ENCODE measurements at places on chromosomes 5 and 9. TPM values are rescaled to one million over a fixed set of nuclear protein-coding genes. Genes with fewer than 3 reads are reported as not detected.

- H3K36me3 ChIP-seq = no peaks in the 10 kb centered on the region
- H3K27me3 ChIP-seq = no peaks in the 10 kb centered on the region
- no peak overlapping the region for H3K27ac ChIP-seq
Measured at GRCh38 chr5:51895834-51896233, 512.6 kb downstream of the ISL1 start.

DNA sequence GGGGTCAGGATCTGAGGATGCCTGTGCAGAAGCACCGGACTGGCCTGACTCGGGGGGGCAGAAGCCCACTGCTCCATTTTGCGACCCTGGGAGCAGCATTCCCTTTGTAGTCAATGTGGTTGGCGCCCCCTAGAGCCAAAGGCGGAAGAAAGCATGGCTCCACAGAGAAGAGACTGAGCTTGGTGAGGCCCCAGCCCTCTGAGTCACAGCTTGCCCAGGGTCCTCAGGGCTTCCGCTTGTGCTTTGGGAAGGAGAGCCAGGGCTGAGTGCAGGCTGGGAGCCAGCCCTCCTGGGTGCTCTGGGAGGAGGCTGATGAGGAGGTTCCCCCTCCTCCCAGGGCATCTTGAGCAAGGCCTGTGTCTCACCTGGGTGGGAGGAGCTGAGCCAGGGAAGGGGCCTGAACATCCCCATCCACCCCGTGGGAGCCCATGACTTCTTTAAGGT is 5.5 kb upstream of the AQP3 start:
- no peak overlapping the region for H3K4me3 ChIP-seq
- H3K4me1 ChIP-seq = no peaks in the 10 kb centered on the region
- no peak overlapping the region for H3K27ac ChIP-seq
- H3K36me3 ChIP-seq = no peaks in the 10 kb centered on the region

The MLANA gene
- total RNA-seq = not detected

DNA sequence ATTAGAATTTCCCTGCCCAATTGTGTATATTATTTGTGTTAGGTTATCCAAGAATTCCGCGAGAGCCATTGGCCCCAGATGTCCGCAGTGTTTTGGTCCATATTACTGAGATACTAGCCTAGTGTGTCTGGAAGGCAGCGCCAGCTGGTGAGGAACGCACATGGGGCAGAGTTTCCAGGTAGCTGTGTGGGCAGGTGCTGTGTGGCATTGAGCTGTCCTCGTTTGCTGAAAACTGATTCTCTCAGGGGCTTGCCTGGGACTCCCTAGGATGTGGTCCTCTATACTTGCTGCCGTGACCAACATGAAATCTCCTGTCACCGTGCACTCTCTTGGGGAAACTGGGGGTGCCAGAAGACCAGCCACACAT is 288.7 kb downstream of the FANCC start:
- peaks cover 86% of the 10 kb centered on the region for H3K4me1 ChIP-seq
- peak overlapping the region; percentile 75 for H3K27ac ChIP-seq
- no peaks in the 10 kb centered on the region for H3K27me3 ChIP-seq
- peak overlapping the region; percentile 1 for H3K4me3 ChIP-seq
- DNase-seq = no peak

The PPP3R2 gene
- total RNA-seq = not detected

DNA sequence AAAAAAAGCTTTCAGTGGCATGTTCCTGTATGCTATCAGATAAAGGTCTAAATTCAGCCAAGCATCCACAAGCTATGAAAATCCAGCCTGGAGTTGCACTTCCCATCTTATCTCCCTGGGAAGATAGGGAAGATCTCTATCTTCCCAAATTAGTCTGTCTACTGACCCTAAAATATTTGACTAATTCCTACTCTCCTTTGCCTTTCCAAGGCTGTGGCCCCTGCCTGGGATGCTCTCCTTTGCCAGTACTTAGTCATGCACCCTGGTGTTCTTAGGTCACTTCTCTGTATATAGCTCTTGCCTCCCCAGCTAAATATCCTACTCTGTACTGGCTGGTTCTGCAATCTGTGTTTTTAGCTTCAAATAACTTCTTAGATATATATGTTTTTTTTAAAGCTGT is 44.0 kb upstream of the PLPP1 start:
- peak overlapping the region; percentile 75 for H3K27ac ChIP-seq
- no peak overlapping the region for H3K4me3 ChIP-seq
- no peaks in the 10 kb centered on the region for H3K27me3 ChIP-seq
- peaks cover 15% of the 10 kb centered on the region for H3K4me1 ChIP-seq
- H3K36me3 ChIP-seq = no peaks in the 10 kb centered on the region

GRCh38 chr5:108536321-108536720 is 154.4 kb upstream of the FBXL17 start:
- no peak for DNase-seq
- no peaks in the 10 kb centered on the region for H3K27me3 ChIP-seq
- no peak overlapping the region for H3K27ac ChIP-seq
- H3K36me3 ChIP-seq = no peaks in the 10 kb centered on the region
- no peaks in the 10 kb centered on the region for H3K4me1 ChIP-seq
- no peak overlapping the region for H3K4me3 ChIP-seq

The BASP1 gene
- 41.7 TPM for total RNA-seq

GRCh38 chr5:105331558-105331957 is 1769.0 kb upstream of the NUDT12 start:
- H3K4me3 ChIP-seq = no peak overlapping the region
- no peaks in the 10 kb centered on the region for H3K36me3 ChIP-seq
- no peak for DNase-seq
- no peaks in the 10 kb centered on the region for H3K4me1 ChIP-seq

DNA sequence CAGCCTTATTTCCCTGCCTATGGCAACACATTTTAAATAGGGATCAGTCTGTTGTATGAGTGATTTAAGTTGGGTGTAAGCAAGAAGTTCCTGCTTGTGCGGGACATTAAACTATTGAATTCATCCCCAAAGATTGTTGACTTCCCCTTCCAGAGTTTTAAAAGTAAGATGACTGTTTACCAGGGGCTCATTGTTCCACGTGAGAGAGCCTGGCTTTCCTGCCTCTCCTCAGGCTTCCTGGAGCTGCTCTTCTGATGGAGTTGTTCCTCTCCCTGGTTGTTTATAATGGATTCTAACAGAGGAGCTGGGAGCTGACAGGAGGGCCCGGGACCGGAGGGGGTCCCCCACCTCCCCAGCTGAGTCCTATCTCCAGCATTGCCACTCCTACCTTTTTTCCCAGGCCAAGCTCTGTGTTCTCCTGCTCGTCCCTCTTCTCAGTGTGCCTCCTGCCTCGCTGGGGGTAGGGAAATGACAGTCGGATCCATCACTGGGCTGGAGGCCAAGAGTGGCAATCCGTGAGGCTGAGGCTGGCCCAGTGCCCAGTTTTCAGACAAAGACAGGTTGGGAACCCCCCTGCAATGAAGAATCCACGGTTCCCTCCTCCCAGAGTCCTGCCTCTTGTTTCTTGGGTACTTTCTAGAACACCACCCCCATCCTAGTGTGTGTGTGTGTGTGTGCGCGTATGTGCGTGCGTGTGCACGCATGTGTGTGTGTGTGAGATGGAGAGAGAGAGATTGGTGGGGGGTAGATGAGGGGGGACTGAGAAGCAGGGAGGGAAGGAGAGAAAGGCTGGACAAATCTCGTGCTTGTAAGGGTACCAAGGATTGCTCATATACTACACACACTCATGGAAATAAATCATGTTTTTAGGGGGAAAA is 123.7 kb upstream of the NFIB start:
- peaks cover 14% of the 10 kb centered on the region for H3K4me1 ChIP-seq
- no peaks in the 10 kb centered on the region for H3K27me3 ChIP-seq
- no peak for DNase-seq
- H3K27ac ChIP-seq = no peak overlapping the region
- H3K36me3 ChIP-seq = no peaks in the 10 kb centered on the region
- H3K4me3 ChIP-seq = no peak overlapping the region

GRCh38 chr9:69186841-69187611 is 12.9 kb downstream of the TJP2 start:
- peak overlapping the region; percentile 76 for H3K27ac ChIP-seq
- H3K4me1 ChIP-seq = peaks cover 99% of the 10 kb centered on the region
- DNase-seq = peak; percentile 65
- no peak overlapping the region for H3K4me3 ChIP-seq
- no peaks in the 10 kb centered on the region for H3K27me3 ChIP-seq

The FGFR4 gene
- total RNA-seq = 10.3 TPM

The IL12B gene
- not detected for total RNA-seq

GRCh38 chr5:150117945-150118560 is 31.7 kb upstream of the CSF1R start:
- H3K27me3 ChIP-seq = no peaks in the 10 kb centered on the region
- peaks cover 15% of the 10 kb centered on the region for H3K4me1 ChIP-seq
- H3K4me3 ChIP-seq = no peak overlapping the region

- no peak overlapping the region for H3K4me3 ChIP-seq
- no peak overlapping the region for H3K27ac ChIP-seq
- H3K27me3 ChIP-seq = no peaks in the 10 kb centered on the region
Measured at GRCh38 chr5:68662804-68663307, 431.0 kb upstream of the SLC30A5 start.

- H3K27ac ChIP-seq = no peak overlapping the region
- no peaks in the 10 kb centered on the region for H3K4me1 ChIP-seq
- no peak for DNase-seq
- no peak overlapping the region for H3K4me3 ChIP-seq
- H3K27me3 ChIP-seq = no peaks in the 10 kb centered on the region
Measured at GRCh38 chr5:160493806-160494338, 72.2 kb downstream of the PTTG1 start.

The IFNA21 gene
- not detected for total RNA-seq

GRCh38 chr5:90876366-90876765 is 317.8 kb downstream of the ADGRV1 start:
- no peak overlapping the region for H3K27ac ChIP-seq
- H3K4me1 ChIP-seq = peaks cover 24% of the 10 kb centered on the region
- H3K27me3 ChIP-seq = no peaks in the 10 kb centered on the region
- no peak overlapping the region for H3K4me3 ChIP-seq

DNA sequence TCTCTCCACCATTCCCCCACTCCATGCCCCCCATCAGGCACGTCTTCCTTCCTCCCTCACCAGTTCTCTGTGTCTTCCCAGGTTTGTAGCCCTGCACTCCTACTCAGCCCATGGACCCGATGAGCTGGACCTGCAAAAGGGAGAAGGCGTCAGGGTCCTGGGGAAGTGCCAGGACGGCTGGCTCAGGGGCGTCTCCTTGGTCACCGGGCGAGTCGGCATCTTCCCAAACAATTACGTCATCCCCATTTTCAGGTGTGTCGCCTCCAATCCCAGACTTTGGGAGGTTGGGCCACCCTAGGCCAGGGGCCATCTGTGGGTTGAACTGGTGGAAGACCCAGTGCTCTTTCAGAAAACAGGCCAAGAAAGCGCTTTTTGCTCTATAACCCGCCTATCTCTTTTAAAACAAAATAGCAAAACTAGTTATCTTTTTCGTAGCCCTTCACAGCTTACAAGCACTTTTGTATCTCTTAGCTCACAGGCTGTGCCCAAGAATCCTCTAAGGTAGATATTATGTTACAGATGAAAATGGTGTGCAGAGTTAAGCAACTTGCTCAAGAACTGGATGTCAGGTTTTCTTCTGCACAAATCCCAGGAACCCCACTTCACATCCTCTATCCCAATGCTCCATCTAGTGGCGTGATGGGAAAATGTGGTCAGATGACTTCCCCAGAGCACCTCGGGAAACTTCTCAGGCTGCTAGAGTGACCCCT is 56.2 kb downstream of the PLAC8L1 start:
- H3K4me1 ChIP-seq = peaks cover 7% of the 10 kb centered on the region
- no peaks in the 10 kb centered on the region for H3K27me3 ChIP-seq
- DNase-seq = peak; percentile 62
- peaks cover 19% of the 10 kb centered on the region for H3K36me3 ChIP-seq

GRCh38 chr5:761059-761771 is 23.3 kb downstream of the ZDHHC11B start:
- no peaks in the 10 kb centered on the region for H3K36me3 ChIP-seq
- DNase-seq = peak; percentile 23
- H3K4me3 ChIP-seq = no peak overlapping the region

- peaks cover 11% of the 10 kb centered on the region for H3K36me3 ChIP-seq
- DNase-seq = peak; percentile 90
- no peak overlapping the region for H3K4me3 ChIP-seq
Measured at GRCh38 chr9:127388037-127388855, 8.7 kb upstream of the SLC2A8 start.

The GRM6 gene
- not detected for total RNA-seq

- H3K4me1 ChIP-seq = peaks cover 16% of the 10 kb centered on the region
- DNase-seq = no peak
- H3K27ac ChIP-seq = peak overlapping the region; percentile 81
- no peak overlapping the region for H3K4me3 ChIP-seq
- no peaks in the 10 kb centered on the region for H3K36me3 ChIP-seq
Measured at GRCh38 chr5:168300326-168301182, 9.1 kb downstream of the WWC1 start.

DNA sequence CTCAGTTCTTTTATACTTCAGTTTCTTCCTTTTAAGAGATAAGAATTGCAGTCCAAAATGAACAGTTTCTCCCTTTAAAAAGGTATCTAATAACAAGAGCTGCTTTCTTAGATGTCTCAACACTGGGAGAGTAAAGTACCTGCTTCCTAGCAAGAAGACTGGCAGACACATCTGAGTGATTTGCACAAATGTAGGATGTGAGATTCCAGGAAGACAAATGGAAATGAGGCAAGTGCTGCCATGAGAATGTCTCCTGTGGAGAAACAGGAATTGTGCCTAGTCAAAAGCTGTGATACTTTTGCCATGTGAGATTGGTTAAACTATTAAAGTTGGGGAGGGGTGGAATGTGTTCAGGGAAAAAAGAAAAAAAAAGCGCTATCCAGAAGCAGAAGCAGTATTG is 159.1 kb downstream of the HTR1A start:
- DNase-seq = no peak
- H3K27ac ChIP-seq = no peak overlapping the region
- no peaks in the 10 kb centered on the region for H3K36me3 ChIP-seq
- H3K4me1 ChIP-seq = no peaks in the 10 kb centered on the region
- no peak overlapping the region for H3K4me3 ChIP-seq

DNA sequence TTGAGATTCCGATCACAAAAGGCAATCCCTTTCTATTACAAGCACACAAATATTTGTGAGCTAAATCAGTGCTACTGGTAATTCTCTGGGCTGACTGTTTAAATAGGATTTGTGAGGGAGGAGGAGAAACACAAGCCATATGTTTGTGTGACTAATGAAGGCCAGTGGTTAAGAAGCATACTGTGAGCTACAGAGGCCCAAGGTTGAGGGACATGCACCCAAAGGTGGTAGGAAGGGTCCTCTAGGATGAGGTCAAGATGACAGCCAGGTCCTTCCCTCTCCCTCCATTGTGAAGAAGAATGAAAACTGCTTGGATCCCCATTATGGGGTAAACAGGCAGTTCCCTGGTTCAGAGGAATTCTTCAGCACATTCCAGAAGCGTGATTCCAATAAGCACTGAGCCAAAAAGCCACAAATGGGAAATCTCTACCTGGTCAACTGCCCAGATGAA is 83.9 kb downstream of the SPOCK1 start:
- no peak overlapping the region for H3K4me3 ChIP-seq
- no peaks in the 10 kb centered on the region for H3K36me3 ChIP-seq
- H3K4me1 ChIP-seq = no peaks in the 10 kb centered on the region
- no peak overlapping the region for H3K27ac ChIP-seq

The ALDH1A1 gene
- total RNA-seq = 92.1 TPM

GRCh38 chr5:164345173-164345849 is 839.9 kb downstream of the MAT2B start:
- H3K36me3 ChIP-seq = no peaks in the 10 kb centered on the region
- no peak overlapping the region for H3K27ac ChIP-seq
- DNase-seq = peak; percentile 20
- H3K4me1 ChIP-seq = no peaks in the 10 kb centered on the region
- no peaks in the 10 kb centered on the region for H3K27me3 ChIP-seq

- no peaks in the 10 kb centered on the region for H3K27me3 ChIP-seq
- peaks cover 33% of the 10 kb centered on the region for H3K4me1 ChIP-seq
- H3K4me3 ChIP-seq = peak overlapping the region; percentile 83
- peak; percentile 94 for DNase-seq
- H3K36me3 ChIP-seq = peaks cover 12% of the 10 kb centered on the region
Measured at GRCh38 chr5:138336952-138337684, 948 bp upstream of the FAM53C start.

- peak overlapping the region; percentile 43 for H3K27ac ChIP-seq
- no peak overlapping the region for H3K4me3 ChIP-seq
- H3K4me1 ChIP-seq = peaks cover 32% of the 10 kb centered on the region
- no peaks in the 10 kb centered on the region for H3K36me3 ChIP-seq
Measured at GRCh38 chr9:68895741-68896478, 118.0 kb downstream of the PRKACG start.

Data from stomach (tissue), 19 donors.